ENCODE measurements at places on chromosomes 6 and 20.

DNA sequence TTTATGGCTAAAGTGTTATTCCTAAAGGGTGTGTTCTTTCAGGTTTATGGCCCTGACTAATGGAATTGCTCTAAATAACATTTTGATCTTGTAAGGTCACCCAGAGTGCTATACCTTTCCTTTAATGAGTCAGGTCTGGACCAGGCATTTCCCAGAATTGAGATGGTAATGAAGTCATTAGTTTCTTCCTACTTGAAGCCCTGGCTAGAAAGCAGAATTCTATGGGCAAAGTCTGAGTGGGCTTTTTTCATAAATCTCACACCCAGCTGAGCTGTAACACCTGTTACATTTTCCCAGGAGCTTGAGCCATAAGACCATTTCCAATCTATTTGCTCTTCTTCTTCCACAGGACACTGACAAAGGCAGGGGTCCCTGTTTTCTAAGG, 122.0 kb upstream of the ID4 start:
- DNase-seq: no peak

- no peak for DNase-seq
Observed at GRCh38 chr20:14896569-14896968, 559.2 kb upstream of the FLRT3 start.

DNA sequence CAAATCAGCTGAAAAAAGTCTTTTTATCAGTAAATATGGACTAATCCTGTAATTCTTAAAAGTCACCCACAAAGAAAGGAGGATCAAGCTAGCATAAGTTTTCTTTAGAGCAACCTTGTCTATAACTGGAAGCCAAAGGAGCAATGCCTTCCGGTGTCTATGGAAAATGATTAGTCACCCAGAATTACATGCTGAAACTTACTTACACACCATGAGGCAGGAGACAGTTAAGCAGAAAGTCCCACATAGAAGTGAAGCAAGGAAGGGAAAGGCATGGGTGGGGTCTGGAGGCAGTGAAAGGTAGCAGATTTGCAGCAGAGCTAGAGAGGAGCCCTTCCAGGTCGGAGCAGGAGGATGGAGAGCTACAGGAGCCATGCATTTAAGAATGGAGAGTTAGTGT, 153.7 kb upstream of the RIPOR2 start:
- no peak for DNase-seq

DNA sequence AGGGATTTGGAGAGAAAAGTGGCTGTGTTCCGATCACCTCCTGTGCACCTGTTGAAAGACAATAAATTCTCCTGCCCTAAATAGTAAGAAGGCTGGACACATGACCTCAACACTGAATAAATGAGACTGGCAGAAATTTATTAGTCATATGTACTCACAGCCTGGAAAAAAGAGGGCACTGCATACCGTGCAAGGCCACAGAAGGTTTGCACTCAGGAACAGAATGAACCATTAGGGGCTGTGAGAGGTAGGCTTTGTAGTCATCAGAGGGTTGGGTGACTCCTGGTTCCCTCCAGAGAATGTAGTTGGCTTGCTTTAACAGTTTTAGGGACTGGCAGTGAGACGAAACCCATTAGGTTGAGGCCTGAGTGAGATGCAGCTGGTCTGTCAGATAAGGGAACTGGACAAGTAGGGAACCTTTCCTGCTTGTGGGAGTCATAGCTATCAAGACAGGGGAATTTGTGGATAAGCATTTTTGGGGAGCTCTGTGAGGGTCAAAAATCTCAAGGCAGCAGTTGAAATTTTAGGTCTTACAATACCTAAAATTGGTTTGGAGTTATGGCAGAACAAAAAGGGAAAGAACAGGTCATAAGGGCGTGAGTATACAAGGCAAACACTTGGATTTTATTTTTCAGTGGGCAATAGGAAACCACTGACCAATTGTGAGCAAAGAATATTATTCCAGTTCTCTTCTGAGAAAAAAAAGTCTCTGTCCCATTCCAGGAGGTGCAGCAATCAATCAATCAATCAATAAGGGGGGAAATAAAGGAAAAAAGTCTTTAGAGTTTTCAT, 67.9 kb upstream of the BTN3A2 start:
- no peak for DNase-seq

DNA sequence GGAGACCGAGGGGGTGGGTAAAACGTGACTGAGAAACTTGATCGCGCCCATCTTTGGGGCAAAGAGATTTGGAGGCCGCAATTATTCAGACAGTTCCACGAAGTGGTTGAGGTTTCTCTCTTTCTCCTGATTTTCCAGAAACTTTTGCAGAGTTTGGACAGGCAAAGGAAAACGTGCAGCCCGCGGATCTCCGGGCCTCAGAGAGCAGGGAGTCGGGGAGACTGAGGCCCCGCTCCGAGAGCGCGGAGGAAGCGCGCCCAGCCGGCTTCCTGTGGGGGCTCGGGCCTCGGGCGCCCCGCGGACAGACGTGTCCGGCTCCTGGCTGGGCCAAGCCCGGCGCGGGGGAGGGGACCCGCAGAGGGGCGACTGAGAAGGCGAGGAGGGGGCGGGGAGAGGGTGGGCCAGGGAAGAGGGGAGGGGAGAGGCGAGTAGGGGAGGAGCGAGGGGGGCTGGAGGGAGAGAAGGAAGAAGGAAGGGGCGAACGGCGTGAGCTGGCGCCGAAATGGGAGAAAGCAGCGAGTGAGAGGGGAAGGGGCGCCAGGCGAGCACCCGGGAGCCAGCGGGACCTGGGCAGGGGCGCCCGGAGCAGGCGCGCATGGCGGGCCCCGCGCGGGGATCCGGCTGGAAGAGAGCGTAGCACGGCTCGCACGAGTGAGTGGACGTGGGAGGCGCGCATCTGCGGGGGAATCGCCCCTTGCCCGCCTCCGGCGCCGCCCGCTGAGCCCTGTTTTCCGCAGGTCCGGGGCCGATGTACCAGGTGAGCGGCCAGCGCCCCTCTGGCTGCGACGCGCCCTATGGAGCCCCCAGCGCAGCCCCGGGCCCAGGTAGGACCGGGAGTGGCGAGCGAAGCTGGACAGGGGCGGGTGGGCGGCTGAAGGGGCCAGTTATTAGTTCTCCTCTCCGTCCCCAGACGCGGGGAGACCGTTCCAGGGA, at the start of gene MDFI:
TSS of gene MDFI (plus strand) at position 467 of the 933 bp plus-strand sequence. CDS start at position 749, 282 bp downstream.
- DNase-seq: no peak

DNA sequence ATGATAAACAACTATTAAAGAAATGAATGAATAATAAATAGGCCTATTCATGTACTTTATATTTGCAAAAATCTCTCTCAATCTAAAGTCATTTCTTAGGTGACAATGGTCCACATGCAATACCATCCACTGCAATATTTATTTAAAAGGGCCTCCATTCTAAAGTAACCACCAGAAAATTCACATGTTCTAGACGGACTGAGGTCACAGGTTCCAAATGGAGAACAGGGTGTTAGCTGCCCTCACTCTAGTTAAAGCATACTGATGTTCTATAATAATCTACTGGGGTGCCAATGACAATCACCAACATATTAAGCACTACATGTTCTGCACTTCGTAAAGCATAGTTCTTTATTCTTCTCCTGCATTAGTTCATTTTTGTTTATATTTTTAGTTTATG, 1.2 kb downstream of the HBS1L start:
- no peak for DNase-seq

DNA sequence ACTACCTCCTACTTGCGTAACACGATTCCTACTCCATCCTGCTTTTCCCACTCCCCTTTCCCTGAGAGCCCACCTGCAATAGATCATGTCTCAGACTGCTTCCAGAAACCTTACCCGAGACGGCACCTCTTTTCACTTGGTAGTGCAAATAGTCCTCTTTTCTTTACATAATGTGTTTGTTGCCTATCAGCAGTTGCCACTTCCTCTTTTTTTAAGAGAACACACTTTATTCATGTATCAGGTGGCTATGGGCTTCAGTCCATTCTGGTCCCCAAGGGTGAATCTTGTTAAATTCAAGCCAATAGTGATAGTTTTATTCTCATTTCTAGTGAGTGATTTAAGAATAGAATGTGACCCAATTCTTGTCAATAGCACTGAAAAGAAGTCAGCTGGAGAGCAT, 57.7 kb upstream of the FERMT1 start:
- no peak for DNase-seq
